ENCODE measurements at places on chromosomes 3 and 15. TPM values are rescaled to one million over a fixed set of nuclear protein-coding genes. Genes with fewer than 3 reads are reported as not detected.

ACAN gene
- 0.17 TPM for total RNA-seq

TUSC7 gene
- not detected for total RNA-seq

AADACL2 gene
- total RNA-seq: 0.54 TPM

PPARG gene
- 11.7 TPM for total RNA-seq

DNA sequence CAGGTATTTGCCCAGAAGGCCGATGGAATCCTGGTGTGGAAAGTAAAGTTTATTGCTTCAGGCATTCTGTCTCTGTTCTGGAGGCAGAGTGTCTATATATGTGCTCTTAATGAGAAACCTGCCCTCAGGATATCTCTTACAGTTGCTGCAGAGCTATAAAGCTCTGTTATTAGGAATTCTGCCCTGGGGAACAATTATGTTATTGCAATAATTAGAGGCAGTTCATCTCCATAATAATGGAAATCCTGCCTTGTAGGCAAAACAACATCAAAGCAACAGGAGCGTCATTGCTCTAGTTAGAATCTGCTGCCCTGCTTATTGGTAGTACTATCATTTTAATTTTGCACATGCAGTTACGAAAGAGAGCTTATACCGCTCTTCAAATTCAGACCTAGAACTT lies 175.6 kb downstream of the IL5RA start:
- no peak for ATAC-seq

DNA sequence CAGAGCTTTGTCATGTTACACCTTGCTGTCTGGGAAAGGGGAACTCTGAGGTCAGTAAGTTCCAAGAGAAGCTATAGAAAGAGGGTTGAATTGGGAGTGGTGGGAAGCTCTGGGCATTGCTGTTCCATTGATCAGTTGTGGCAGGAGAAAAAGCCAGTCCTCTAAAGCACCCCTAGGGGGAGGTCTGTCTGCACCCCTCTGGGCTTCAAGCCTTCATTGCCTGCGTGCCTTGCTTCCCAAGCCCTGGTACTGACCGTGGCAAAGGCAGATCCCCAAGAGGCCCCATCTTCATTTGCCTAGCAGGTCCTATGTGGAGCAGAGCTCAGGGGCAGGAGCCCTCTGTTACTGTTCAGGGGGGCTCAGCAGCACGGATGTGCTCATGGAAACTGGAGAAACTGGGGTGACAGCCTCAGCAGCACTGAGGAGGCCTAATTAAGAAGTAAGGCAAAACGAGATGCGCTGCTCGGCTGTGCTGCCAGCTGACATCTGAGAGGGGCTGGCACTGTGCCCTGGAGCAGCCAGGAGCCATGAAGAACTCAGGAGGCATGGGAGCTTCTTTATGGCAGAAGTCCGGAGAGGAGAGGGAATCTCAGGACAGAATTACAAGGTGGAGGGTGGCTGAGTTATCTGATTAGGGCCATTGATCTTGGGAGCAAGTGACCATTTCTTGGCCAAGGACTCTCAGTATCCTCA lies 270.9 kb downstream of the RPLP1 start:
- no peak for ATAC-seq

- ATAC-seq: no peak
These were observed 30.1 kb downstream of the SST start for GRCh38 chr3:187639927-187640568.

DNA sequence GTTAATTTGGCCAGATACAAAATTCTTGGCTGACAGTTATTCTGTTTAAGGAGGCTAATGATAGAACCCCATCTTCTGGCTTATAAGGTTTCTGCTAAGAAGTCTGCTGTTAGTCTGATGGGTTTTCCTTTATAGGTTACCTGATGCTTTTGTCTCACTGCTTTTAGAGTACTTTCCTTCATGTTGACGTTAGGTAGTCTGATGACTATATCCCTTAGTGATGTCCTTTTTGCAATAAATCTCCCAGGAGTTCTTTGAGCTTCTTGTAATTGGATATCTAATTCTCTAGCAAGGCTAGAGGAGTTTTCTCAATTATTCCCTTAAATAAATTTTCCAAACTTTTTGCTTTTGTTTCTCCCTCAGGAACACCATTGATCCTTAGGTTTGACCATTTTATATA lies 114.1 kb upstream of the CDIN1 start:
- ATAC-seq: no peak

GRCh38 chr15:99442252-99442897 lies 123.4 kb upstream of the MEF2A start:
- peak; percentile 84 for ATAC-seq

DNA sequence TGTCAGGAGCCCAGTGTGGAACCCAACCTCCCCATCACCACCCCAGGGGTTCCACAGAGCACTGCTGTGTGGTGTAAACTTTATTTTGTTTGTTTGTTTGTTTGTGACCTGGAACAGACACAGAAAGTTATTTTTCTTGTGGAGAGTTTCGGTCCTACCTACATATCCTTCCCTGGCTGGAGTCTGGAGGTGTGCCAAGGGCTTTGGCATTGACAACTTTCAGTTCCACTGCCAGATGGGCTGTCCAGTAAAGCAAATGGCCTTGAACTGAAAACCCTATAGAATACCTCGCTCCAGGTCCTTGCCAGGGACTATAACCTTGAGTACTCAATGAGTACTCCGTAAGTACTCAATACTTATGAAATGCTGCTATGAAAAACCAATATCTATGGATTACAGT lies 103.5 kb downstream of the MITF start:
- ATAC-seq: no peak

- ATAC-seq: no peak
These were observed 267.6 kb upstream of the CFAP20DC start for GRCh38 chr3:59317386-59317785.

DNA sequence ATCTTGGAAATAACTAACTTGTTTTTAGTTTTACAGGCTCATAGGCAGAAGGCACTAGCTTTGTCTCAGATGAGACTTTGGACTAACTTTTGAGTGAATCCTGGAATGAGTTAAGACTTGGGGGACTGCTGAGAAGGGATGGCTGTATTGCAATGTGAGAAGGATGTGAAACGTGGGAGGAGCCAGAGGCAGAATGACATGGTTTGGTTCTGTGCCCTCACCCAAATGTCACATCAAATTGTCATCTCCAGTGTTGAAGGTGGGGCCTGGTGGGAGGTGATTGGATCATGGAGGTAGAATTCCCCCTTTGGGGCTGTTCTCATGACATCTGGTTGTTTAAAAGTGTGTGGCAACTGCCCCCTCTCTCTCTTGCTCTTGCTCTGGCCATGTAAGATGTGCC lies 28.8 kb upstream of the CCDC50 start:
- ATAC-seq: no peak

- ATAC-seq: no peak
These were observed 209.3 kb upstream of the SATB1 start for GRCh38 chr3:18634461-18634860.

GRCh38 chr3:145269106-145269505 lies 891.9 kb downstream of the PLOD2 start:
- ATAC-seq: no peak

DNA sequence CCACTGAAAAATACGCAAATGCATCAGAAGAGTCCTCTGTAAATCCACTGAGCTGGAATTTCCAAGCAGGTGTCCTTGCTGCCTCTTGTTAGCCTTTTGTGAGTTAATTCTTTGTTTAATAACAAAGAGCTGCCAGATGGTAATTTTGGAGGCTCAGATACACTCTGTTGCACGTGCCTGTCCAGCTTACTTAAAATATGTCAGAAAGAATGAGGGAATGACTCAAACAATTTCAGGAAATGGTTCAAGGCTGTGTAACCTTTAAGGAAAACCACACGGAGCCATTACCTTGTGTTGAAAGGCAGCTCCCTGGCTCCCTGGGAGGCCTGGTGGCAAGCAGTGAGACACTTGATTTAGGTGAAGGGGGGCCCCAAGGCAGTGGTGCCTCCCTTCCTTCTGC lies 302.2 kb upstream of the CTDSPL start:
- peak; percentile 25 for ATAC-seq

DNA sequence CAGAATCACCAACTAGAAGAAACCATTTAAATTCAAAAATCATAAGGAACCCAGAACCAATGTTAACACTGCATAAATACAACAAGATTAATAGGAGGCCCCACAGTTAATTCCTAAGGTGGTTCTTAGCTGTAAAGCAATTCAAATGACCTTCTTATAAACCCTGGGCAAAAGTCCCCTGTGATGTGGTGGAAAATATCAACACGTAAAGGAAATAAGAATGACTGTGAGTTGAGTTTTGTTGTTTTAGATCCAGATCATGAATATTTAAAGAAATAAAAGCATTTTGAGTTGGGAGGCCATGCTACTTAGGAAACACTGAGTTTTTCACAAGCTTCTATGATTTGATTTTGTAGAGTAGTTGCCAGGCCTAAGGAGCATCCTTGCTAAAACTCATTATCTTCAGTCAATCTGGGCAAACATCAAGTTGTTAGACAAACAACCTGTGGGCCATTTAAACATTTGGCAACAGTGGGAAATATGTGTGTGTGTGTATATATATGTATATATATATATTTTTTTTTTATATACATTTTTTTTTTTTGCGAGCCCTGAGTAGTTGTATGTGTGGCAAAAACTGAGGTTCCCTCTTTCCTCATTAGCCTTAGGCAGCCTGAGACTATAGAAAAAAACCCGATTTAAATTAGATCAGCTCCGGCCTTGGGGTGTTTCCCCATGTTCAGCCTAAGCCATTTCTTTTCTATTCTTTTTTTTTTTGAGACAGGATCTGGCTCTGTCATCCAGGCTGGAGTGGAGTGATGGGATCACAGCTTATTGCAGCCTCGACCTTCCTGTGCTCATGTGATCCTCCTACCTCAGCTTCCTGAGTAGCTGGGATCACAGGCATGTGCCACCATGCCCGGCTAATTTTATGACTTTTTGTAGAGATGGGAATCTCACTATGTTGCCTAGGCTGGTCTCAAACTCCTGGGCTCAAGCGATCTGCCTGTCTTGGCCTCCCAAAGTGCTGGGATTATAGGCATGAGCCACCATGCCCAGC lies 8.0 kb upstream of the PXK start:
- ATAC-seq: no peak

- no peak for ATAC-seq
These were observed 107.5 kb downstream of the BCHE start for GRCh38 chr3:165729756-165730155.

- peak; percentile 64 for ATAC-seq
These were observed 25.8 kb downstream of the COLQ start for GRCh38 chr3:15495461-15496340.

DNA sequence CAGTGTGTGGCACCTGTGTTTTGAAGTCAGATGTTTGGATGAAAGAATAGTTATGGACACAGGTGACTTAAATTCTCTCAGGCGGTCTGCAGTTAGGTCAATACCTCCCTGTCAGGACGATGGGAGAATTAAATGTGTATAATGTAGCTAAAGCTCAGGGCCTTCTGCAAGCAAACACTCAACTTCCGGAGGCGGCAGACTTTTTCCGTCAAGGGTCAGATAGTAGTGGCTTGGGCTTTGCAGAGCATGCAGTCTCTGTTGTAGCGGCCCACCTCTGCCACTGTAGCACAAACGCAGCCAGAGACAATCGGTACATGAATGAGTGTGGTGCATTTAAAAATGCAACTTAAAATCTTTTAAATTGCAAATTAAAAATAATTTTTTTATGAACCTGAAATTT lies 47.4 kb downstream of the CMTM8 start:
- ATAC-seq: no peak

DNA sequence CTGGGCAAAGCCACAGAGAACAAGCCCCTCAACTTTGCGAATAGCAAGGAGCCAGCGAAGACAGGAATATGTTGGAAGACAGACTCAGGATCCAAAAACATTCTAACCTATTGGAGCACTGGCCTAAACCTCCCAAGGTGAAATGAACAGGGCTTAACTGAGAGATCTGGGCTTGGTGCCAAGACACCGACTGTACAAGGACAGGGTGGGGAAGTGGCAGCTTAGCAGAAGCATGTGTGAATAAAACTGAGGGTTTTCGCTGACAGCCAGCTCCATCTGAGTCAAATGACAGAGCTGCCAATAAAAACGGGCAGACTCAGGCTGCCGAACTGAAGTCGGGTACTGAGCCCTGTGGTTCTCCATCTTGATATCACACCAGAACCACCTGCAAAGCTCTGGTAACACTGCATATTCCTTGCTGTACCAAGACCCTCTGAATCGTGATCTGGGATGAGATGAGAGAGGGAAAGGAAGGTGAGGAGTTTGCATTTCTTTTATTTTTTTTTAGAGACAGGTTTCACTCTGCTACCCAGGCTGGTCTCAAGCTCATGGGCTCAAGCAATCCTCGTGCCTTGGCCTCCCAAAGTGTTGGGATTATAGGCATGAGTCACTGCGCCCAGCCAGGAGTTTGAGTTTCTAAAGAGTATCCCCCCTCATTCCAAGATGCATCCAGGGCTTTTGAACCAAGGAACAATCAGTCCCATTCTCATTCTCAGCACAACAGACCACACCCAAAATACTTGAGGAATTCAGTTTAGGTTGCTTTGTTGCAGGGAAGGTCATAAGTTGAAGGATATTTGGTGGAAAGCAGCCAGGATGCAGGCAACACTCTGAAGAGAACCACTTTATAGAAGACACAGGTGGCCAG lies 6.0 kb upstream of the PLCB2 start:
- ATAC-seq: peak; percentile 54

DNA sequence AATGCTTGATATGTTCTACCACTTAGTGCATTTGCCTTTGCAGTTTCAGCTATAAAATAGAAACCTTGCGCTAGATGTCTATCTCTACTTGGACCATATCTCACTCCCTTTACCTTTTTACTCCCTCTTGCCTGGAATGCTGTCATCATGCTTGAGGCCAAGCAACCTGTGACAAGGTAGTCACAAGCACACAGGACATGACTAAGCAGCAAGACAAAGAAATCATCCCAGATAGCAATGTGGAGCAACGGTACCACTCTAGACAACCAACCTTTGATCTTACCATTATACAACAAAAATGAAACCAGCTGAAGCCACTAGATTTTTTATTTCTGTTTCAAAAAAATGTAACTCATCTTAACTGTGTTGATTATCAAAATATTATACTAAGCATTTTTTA lies 50.5 kb upstream of the SPSB4 start:
- no peak for ATAC-seq

GRCh38 chr15:69673291-69673881 lies 220.8 kb downstream of the RPLP1 start:
- ATAC-seq: no peak

GRCh38 chr15:32651229-32651837 lies 9.8 kb downstream of the SCG5 start:
- ATAC-seq: peak; percentile 68

DNA sequence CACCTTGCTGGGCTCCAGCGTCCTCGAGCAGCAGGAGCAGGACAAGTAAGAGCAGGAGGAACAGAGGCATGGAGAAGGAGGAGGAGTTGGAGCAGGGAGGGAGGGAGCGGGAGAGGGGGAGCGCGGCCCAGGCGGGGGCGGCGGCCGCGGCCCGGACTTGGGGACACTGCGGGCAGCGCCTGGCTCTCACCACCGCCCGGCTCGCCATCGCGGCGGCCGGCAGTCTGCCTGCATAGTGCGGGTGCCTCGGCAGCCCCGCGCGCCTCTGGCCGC lies 440 bp downstream of the DCBLD2 start:
- ATAC-seq: peak; percentile 67
